ENCODE measurements at places on chromosomes 3 and 15.

- DNase-seq = peak; percentile 27
These were observed 817.0 kb downstream of the TUSC7 start for GRCh38 chr3:117526470-117527079.

GRCh38 chr15:92429378-92430068, 35.8 kb downstream of the ST8SIA2 start:
- no peak for DNase-seq

DNA sequence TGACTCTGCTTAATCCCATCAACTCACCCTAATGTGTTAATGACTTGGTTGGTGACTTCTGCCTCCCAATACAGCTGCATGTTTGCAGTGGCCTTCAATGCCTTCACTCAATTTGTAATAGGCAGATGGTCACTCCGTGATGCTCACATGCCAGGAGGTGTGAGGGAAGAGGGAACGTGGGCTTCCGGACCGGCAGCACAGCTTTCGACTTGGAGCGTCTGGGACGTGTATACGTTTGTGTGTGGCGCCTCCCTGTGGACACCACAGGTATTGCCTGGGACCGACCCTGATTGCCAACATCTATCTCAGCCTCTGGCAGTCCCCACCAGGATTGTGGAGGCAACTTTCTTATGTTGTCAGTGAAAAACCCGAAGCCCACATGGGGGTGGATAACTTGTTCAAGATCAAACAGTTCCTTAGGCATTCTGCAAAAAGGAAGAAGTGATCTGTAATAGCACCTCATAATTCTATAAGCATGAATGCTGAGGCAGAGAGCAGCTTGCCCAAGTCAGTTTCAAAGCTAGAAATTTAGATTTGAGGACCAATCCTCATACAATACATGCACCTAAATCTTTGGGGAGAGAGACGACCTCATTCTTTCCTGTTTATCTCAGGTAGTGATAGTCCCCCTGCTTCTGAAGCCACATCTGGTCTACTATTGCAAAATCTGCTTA, 16.9 kb downstream of the MRPL46 start:
- DNase-seq = peak; percentile 59

GRCh38 chr3:142127941-142128658, 21.2 kb downstream of the TFDP2 start:
- no peak for DNase-seq

GRCh38 chr3:38684546-38684945, 35.1 kb upstream of the SCN5A start:
- DNase-seq = no peak
